Stimulated activated CD4-positive, alpha-beta T cell treated with anti-CD3 and anti-CD28 coated beads, Interleukin-12 subunit alpha, Interleukin-12 subunit beta, amount 100 ng/mL, for 4 hours (primary cell): ENCODE measurements at places on chromosomes 6 and 20.

DNA sequence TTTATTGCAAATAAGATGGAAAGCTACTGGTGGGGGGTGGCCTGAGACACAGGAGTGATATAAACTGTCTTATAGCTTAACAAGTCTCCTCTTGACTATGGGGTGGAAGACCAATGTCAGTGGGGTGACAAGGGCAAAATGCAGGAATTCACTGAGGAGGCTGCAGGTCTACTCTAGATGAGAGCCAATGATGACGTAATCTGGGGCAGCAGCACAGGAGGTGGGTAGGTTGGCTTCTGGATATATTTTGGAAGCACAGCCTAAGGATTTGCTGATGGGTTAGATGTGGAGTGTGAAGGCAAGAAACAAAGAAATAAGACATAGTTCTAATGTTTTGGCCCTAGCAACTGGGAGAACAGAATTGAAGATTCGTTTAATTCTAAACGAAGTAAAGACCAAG is 253.2 kb downstream of the PTPRT start:
- DNase-seq = no peak

DNA sequence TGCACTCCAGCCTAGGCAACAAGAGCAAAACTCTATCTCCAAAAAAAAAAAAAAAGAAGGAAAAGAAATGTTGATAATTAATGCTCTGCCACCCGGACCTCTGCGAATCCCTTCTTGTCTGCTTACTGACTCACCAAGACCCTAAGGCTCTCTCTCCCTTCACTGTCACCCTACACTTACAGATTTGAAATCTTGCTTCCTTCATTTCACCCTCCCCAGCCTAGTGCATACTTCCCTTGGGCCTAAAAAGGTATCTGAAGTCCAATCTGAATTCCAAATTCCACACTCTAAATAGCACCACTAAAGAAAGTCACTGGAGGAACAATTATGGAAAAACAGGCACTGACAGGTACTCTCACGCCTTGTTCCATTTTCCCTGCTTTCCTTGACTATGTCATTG is 9.4 kb upstream of the PHF20 start:
- DNase-seq = no peak

DNA sequence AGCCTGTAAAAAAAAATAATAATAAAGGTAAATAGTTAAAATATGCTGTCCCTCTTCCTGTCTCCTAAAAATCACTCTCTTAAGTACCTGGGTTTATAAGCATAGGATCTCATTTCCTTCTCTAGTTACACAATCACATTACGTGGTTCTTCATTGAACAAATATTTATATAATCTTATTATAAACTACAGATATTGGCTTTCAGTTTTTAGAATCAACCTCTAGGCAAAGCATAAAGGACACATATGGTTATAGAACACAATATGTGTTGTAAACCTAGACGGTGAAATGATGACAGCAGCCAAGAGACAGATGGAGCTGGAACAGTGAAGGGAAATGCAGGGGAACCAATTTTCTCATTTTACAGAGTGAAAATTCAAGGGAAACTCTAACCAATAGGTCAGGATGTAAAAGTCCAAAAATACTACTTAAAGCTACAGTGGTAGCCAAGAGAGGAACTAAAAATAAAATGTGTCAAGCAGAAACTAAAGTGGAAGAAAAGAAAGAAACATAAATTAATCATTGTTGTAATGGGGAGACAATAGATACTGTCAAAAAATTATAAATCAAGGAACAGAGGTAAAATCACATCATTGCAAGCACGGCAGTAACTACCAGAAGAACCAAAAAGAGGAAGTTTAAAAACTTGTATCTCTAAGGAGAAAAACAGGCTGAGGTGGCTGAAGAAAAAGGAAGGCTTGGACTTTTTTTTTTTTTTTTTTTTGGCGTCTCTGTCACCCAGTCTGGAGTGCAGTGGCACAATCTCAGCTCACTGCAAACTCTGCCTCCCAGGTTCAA is 82.8 kb upstream of the CDYL start:
- DNase-seq = no peak

DNA sequence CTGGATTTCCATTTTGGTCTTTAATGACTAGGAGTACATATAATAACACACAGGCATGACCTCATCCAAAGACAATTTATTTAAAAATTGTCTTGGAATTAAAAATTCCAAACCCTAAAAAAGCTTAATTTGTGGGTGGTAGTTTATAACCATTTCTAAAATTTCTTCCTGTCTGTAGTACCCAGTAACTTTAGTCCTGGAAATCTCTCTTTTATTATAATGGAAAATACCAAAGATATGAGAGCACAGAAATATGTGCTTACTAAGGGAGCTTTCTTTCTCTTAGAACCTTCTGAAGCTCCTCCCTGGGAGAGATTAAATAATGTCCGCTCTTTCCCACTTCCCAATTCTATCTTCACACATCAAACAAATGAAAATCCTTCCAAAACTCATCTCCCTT is 70.5 kb upstream of the PRL start:
- no peak for DNase-seq

DNA sequence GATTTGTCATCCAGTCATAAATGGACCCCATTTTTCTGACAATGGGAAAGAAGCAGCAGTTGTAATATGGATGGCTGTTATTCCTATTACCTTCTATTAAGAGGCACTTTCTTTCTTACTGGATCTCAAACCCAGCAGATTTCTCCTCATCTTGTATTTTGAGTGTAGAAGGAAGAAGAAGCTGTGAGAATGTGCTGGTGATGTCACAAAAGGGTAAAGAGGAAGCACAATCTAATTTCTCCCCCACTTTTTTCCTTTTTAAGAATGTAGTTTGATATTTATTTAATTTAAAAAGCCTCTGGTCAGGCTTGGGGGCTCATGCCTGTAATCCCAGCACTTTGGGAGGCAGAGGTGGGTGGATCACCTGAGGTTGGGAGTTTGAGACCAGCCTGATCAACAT is 100.0 kb upstream of the JARID2 start:
- DNase-seq = no peak

DNA sequence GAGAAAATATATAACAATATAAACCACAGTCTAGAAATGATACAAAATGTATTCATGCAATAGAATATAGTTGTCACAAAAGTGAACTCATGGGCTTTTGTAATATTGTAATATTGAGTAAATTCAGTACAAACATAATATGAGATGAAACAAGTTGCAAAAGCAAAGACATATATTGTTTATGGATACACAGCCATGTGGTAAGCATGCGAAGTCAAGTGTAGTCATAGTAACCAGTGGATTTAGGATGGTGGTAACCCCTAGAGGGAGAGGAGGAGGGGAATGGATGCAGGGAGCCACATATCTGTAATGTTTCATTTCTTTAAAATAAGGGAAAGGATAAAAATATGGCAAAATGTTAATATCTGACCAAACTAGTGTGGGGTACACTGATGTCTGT is 47.3 kb downstream of the ARMC2 start:
- DNase-seq = no peak

- DNase-seq = no peak
These were observed 18.2 kb downstream of the AK9 start for GRCh38 chr6:109672839-109673238.

DNA sequence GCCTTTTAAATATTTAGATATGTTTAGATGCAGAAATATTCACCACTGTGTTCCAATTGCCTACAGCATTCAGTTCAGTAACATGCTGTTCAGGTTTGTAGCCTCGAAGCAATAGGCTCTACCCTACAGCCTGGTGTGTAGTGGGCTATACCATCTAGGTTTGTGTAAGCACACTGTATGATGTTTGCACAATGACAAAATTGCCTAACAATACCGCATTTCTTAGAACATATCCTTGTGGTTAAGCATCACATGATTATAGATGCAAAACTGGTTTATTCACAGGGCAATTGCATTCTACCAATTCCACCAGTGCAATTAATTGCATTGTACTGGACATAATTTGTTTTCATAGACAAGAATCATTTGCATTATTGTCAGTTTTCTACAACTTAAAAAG is 7.9 kb upstream of the SLC22A16 start:
- no peak for DNase-seq

- DNase-seq = no peak
These were observed 109.1 kb upstream of the SCAF8 start for GRCh38 chr6:154624038-154624599.

DNA sequence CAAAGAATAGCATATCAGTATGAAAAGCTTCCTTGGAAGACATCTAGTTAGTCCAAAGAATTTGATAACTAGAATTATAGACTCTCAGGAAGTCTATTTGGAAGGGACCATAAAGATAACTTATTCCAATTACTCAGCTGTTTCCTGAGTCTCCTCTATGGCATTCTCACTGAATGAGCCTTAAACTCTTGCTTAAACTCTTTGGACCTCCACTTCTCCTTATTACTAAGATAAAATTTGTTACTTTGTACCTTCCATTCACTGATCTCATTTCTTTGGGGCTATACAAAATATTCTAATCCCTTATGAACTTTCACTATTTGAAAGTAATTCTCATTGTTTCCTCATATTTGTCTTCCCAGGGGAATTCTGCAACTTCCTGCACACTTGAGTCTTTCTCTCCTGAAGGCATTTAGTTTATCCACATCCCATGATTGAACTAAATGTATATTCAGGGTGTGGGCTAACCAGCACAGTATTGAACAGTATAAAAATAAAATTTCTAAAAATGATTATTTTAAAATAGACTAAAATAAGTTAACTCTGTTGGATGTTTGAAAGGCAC is 67.1 kb upstream of the NOTCH4 start:
- DNase-seq = no peak

- no peak for DNase-seq
These were observed 23.4 kb upstream of the INSM1 start for GRCh38 chr20:20344476-20344875.

DNA sequence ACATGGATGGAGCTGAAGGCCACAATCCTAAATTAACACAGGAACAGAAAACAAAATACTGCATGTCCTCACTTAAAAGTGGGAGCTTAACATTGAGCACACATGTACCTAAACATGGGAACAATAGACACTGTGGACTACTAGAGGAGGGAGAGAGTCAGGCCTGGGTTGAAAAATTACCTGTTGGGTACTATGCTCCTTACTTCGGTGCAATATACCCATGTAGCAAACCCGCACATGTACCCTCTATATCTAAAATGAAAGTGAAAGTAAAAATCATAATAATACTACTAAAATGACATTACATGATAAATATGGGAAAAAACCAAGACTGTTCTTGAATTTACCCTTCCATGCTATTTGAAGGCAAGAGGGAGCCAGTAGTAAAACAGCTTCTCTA is 1273.8 kb upstream of the ADGRB3 start:
- no peak for DNase-seq

GRCh38 chr6:32581315-32582095 is 8.1 kb downstream of the HLA-DRB1 start:
- DNase-seq = no peak

GRCh38 chr6:15709651-15710269 is 46.9 kb upstream of the DTNBP1 start:
- DNase-seq = no peak

DNA sequence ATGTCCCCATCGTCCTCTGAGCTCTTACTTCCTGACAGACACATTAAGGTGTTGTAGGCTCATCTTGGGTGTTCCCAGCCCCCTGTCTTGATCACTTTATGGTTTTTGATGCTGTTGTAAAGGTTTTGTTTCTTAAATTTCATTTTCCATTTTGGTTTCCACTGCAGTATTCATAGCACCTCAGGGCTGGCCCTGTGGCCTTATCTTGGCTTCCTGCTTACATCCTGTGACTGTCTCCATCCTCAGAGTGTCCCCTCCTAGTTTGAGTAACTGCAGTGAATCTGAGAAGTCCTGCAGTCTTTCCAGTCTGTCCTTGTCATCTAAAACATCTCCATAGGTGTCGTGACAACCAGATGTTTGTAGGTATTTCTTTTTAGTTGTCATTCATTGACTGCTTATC is 50.9 kb downstream of the JARID2 start:
- DNase-seq = no peak

GRCh38 chr20:47221036-47221625 is 135.4 kb downstream of the ZMYND8 start:
- no peak for DNase-seq

- DNase-seq = no peak
These were observed 85.4 kb downstream of the CD40 start for GRCh38 chr20:46203510-46203837.

DNA sequence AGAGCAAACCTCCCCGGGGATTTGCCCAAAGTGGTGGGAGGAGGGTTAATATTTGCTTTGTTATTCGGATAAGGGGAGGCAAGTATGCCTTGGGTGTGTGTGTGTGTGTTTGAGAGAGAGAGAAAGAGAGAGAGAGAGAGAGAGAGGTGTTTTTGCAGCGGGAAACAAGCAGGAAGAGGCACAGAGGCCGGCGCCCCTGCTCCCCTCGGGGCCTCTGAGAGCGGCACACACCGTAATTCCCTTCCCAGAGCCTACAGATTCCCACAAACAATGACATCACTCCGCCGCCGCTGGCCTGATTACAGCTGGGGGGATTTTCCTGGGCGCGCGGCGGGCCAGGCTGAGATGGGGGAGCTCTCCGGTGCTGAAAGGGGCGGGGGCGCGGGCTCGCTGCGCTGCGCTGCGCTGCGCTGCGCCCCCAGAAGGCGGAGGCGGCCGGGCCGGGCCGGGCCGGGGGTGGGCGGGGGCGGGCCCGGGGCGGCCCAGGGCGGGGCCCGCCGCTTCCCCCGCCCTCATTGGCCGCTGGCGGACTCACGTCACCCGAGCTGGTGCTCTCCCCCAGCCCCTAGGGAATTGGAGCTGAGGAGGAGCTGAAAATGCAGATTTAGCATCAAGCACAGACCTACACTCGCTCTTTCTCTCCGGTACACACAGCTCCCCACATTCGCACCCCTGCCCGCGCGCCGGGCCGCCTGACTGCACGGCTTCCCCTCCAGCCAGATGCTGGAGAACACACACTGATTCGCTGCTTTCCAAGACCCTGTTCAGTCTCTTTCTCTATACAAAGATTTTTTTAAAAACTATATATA is at the start of gene PCSK2:
PCSK2 (plus strand) TSS at position 631 of the 809 bp plus-strand sequence. CDS start 266 bp downstream, outside the sequence.
- DNase-seq = no peak

- no peak for DNase-seq
These were observed 157.3 kb downstream of the BTBD9 start for GRCh38 chr6:38482466-38482865.

DNA sequence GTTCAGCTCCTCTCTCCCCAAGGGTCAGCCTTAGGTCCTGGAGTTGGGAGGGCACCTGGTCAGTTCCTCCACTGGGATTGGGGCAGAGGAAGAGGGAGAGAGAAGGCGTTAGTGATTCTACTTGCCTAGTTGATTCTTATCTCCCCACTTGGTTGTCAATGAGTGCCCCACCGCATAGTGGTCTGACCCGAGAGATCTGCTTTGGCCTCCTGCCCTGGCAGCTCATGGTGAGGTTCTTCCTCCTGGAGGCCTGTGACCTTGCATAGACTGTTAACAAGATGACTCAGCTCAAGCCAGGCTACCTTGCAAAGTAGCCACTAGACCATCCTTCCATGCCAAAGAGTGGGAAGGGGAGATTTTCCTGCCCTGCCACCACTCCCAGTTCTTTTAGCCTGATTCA is 160.6 kb downstream of the TMEM200A start:
- DNase-seq = no peak

DNA sequence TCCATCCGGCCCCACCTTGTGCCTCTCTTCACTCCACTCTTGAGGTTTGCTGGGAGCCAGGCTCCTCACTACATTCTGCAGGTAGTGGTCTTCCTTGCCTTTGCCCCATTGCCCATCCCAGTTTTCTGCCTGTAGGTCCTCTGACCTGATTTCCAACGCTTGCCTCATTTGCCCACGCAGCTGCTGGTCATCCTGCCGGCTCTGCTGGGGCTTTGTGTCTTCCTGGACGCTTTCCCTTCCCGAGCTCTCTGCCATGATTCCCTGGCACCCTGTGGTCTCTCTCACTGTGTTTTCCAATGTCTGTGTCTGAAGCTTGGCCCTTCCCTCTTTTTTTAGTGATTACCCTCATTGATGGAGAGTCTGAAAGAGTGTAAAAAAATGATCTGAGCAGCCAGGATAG is 451.6 kb downstream of the UTRN start:
- no peak for DNase-seq
